HCEC 1CT (cell line): ENCODE measurements at places on chromosomes 12 and 14.

- DNase-seq: no peak
Measured at GRCh38 chr14:65439117-65439516, 26.6 kb downstream of the FUT8 start.

GRCh38 chr12:14773685-14774073 lies 29.6 kb downstream of the WBP11 start:
- DNase-seq: no peak

DNA sequence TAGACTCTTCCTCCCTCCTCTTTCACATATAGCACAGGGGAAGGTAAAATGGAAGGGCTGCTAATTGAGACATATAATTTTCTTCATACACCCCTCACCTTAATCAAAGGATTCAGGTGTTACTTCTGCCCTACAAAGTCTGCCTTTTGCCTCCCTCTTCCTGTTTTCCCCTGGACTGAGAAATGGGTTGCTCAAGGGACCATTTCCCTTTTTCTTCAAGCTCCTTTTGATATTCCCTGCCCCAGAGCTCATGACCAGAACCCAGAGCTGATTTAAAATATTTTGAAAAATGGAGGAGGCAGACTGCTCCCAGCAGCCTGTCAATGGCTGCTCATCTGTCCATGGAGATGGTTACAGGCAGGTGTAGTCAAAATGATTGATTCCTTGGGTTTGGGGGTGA lies 6.3 kb upstream of the PIP4K2C start:
- DNase-seq: no peak

GRCh38 chr12:26836201-26836600 lies 3.2 kb upstream of the ITPR2 start:
- no peak for DNase-seq

GRCh38 chr12:49296836-49297694 lies 2.1 kb downstream of the PRPH start:
- no peak for DNase-seq

DNA sequence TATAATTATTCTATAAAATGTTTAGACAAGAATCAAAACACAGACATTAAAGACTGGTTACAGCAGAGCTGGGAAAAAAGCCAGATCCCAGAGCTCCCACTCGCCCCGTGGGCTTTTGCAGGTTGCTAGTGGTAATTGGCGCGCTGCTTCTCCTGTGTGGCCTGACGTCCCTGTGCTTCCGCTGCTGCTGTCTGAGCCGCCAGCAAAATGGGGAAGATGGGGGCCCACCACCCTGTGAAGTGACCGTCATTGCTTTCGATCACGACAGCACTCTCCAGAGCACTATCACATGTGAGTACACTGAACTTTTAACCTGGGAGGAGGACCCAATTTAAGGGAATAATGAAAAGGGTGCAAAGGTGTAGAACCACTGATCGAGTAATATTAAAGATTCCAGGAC lies 7.5 kb downstream of the TMEM52B start:
- DNase-seq: no peak

- no peak for DNase-seq
Measured at GRCh38 chr12:33438851-33439586, 600 bp downstream of the SYT10 start.
